ENCODE measurements at places on chromosomes 1 and 21.

DNA sequence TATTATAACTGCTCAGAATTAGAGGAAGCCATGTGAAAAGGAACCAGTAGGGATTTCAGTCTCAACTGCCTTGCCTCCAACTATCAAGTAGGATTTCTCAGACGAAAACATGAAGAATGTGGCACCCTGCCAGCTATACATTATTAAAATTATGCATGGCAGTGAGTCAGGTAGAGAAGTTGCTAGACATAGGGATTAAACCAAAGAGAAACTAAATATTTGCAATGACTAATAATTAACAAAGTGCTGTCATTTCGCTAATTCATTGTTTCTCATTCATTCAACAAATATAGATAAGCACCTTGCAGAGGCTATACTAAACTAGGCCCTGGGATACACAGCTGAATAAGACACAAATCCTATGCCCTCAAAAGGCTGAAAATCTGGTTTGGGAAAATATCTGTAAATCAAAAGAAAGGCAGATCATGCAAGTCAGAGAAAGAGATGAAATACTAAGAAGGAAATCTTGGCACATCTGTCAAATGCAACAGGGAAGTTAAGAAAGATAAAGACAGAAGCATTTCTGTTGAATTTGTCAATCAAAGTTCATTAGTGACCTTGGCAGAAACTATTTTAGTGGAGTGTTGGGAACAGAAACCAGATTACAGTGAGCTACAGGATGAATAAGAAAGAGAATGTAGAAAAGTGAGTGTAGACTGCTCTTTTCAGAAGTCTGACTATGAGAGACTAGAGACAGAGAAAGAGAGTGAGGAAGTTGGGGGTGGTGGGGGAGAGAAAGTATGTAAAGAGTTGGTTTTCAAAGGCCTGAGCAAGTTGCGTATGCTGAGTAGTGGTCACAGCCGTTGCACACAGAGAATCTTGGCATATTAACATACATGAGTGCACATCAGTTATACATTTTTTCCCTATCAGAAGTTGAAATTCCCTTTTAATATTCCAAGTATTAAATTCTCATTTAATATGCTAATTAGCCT, 14.7 kb upstream of the NBPF11 start:
- no peak for DNase-seq

GRCh38 chr1:118143121-118143520, 41.9 kb downstream of the SPAG17 start:
- no peak for DNase-seq

GRCh38 chr21:44783020-44783696, 18.5 kb downstream of the UBE2G2 start:
- no peak for DNase-seq

- DNase-seq: no peak
These were observed 63.0 kb upstream of the PPM1J start for GRCh38 chr1:112778137-112778536.

- no peak for DNase-seq
These were observed 33.3 kb downstream of the DNTTIP2 start for GRCh38 chr1:93845538-93846205.

DNA sequence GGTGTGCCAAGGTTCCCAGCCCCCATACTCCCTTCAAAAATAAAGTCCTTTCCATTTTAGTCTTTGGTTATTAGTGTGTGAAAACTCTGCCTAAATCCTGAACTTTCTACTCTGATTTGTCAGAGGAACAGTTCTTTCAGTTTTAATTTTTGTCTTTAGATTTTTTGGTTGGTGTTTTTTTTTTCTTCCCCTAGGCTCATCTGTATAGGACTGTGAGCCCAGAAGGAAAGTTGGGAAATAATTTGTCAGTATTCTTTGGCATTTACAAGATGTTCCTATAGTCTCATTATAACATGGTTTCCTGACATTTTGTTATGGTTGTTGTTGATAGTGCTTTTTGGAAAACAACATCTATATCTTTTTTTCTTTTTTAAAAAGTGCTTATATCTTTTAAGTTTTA, 38.0 kb downstream of the LAMC1 start:
- no peak for DNase-seq

GRCh38 chr1:178781533-178782330, 56.7 kb downstream of the RALGPS2 start:
- DNase-seq: no peak

DNA sequence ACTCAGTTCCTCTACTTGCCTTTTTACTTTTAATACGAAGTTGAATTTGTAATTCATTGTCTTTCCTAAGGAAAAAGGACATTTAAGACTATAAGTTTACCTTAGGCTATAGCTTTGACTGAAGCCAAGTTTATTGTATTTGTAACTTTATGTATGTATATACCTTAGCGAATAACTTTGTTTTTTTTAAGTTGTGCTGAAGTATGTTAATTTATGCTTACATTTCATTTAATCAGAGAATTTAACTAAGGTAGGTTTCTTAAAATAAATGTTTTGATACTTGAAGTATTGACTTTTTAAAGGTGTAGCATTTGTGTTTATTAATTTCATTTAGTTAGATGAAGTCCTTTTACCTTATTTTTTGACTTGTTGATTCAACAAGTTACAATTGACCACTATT, 55.2 kb upstream of the TPTE start:
- no peak for DNase-seq

- DNase-seq: no peak
These were observed 409.9 kb upstream of the NFIA start for GRCh38 chr1:60672449-60672848.

GRCh38 chr1:198823626-198824025, 184.8 kb downstream of the PTPRC start:
- DNase-seq: no peak

- DNase-seq: no peak
These were observed 20.2 kb downstream of the RRAGC start for GRCh38 chr1:38839363-38839762.

GRCh38 chr21:32545948-32546441, 39.3 kb downstream of the TCP10L start:
- no peak for DNase-seq

DNA sequence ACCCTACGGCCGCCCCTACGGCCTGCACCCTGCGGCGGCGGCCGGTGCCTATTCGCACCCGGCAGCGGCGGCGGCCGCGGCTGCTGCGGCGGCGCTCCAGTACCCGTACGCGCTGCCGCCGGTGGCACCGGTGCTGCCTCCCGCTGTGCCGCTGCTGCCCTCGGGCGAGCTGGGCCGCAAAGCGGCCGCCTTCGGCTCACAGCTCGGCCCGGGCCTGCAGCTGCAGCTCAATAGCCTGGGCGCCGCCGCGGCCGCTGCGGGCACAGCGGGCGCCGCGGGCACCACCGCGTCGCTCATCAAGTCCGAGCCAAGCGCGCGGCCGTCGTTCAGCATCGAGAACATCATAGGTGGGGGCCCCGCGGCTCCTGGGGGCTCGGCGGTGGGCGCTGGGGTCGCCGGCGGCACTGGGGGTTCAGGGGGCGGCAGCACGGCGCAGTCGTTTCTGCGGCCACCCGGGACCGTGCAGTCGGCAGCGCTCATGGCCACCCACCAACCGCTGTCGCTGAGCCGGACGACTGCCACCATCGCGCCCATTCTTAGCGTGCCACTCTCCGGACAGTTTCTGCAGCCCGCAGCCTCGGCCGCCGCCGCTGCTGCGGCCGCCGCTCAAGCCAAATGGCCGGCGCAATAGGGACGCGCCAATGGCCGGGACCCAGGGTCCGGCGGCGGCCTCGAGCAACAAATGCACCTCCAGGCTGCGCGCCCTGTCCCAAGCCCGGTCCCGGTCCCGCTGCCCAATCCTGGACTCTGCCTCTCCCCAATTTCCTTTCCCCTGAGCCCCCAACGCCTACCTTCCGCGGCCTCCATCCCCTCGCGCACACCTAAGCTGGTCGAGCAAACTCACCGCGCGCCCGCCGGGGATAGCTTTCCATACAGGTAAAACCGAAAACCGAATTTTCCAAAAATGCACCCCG, 1.8 kb downstream of the FOXD3 start:
- DNase-seq: no peak

- DNase-seq: peak; percentile 25
These were observed 39.1 kb upstream of the ADAM30 start for GRCh38 chr1:119935373-119935772.

DNA sequence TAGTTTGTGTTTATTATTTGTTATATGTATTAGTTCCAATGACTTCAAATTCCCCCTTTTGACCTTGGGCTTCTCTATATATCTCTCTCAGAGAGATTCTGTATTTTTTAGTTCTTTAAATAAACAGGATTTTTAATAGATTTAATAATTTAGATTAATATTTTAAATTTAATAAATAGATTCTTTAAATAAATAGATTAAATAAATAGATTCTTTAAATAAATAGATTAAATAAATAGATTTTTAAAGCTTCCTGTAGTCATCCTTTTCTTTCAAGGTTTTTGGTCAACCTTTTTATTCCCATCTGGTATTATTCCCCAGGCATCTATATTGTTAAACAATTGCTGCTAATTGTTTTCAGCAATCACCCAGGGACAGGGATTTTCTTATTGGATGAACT, 721.9 kb upstream of the ADAMTS5 start:
- DNase-seq: no peak

DNA sequence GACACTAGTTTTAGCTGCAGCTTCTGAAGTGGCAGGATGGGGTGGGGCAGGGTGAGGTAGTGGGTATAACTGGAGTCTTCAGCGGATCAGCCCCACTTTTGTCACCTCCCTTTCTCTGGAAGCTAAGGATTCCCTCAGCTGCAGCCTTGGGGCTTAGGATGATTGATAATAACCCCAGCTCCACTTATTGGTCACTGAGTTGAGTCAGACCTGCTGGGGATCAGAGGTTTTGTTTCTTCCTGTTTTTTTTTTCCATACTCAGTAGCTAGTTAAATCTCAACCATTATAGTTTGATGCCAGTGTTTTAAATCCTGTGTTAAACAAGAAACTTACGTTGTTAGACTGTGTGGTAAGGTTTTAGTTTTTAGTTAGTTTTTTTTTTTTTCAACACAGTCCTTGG, 57.2 kb downstream of the LAMC1 start:
- no peak for DNase-seq

- DNase-seq: no peak
These were observed 57.8 kb upstream of the NFASC start for GRCh38 chr1:204812842-204813241.

DNA sequence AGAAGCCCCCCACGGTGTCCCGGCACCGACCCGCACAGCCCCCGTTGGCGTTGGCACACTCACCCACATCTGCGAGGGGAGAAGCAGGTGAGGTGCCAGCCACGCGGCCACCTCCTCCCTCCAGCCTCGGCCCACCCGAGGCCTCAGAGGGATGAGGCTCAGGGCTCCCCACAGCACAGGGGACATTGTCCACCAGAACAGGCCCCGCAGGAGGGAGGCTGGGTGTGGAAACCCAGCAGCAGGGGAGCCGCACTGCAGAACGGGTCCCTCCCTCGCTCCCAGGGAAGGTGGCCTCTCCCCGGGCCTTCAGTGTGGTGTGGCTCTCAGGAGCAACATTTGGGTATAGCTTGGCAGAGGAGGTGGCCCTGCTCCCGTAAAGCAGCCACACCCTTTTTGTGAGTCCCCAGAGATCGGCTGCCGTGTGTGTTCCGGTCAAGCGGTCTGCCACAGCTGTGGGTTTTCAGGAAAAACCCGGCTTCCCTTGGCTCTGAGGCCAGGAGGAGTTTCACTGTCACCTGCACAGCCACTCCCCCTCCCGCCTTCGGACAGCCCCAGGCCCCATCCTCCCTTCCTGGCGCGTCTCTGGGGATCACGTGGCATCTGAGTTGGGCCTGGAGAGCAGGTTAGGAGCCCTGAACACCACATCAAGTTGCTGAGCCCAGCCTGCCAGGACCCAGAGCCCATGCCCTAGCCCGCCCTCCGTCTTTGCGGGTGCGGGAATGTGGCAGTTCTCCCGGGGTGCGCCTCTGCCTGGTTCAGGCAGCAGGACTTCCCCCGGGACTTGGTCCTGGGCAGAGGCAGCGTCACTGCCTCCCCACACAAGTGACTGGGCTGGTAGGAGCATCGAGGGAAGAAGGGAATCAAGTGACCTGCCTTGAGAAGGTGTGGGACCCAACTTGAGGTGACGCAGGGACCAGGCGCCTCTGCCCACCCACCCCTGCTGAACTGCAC, 64.0 kb downstream of the MEGF6 start:
- DNase-seq: no peak

DNA sequence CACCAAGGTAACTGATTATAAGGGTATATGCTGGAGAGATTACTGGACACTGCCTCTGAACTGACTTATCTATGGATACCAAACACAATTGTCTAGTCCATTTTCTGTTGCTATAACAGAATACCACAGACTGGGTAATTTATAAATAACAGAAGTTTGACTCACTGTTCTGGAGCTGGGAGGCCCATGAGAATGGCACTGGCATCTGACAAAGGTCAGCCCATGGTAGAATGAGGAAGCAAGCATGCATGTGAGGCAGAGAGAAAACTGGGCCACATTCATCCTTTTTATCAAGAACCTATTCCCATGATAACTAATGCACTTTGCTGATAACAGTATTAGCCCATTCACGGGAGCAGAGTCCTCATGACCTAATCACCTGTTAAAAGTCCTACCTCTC, 37.4 kb downstream of the FCER1A start:
- no peak for DNase-seq

DNA sequence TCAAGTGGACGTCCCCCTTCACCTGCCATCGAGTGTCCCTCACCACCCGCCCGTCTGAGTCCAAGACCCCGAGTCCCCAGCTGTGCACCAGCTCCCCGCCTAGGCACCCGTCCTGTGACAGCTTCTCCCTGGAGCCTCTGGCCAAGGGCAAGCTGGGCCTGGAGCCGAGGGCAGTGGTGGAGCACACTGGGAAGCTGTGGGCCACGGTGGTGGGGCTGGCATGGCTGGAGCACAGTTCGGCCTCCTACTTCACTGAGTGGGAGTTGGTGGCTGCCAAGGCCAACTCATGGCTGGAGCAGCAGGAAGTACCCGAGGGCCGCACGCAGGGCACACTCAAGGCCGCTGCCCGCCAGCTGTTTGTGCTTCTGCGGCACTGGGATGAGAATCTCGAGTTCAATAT, 63.2 kb downstream of the VWA5B1 start:
- no peak for DNase-seq

DNA sequence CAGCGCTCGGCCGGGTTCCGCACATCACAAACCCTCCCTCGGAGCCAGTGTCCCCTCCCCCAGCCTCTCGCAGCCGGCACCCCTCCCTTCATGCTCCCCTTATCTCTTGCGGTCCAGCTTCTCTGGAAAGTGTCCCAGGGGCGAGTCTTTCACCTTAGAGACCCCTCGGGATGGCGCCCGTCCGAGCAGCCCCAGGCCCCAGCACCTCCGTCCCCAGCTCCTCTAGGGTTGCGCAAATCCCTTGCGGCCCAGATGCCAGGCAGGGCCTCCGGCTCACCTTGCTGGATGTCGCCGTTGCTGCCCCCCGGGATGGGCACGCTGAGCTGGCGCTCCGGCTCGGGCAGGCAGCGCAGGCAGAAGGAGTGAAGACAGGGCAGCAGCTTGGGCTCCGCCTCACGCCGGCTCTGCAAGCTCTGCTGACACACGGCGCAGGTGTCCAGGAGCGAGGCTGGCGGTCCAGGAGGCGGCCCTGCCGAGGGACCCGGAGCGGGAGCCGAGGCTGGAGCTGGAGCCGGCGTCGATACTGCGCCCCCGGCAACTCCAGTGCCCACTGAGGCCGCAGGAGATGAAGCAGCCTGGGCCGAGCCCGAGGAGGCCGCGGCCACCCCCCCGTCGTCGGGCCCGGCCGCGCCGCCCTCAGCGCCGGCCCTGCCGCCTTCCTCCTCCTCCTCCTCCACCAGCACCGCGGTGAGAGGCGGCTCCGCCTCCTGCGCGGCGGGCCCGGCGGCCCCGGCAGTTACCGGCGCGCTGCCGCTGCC, 550 bp downstream of the TRIM33 start:
- no peak for DNase-seq

GRCh38 chr21:33514229-33514628, 22.7 kb upstream of the DNAJC28 start:
- DNase-seq: no peak

All from NCI-H2029 treated with DMSO at 0.1 percent for 48 hours (cell line).